Activated naive CD8-positive, alpha-beta T cell treated with anti-CD3 and anti-CD28 coated beads, Interleukin-2, amount 10 ng/mL, durations not matched to agents 7 days and 5 days (primary cell): ENCODE measurements at places on chromosomes 1 and 21. TPM values are rescaled to one million over a fixed set of nuclear protein-coding genes. Genes with fewer than 3 reads are reported as not detected.
A peak's percentile ranks its signal among the peaks of the same experiment; 100 is the strongest.

Gene ELF3
- total RNA-seq, result 0.83 TPM

Gene CFAP141
- total RNA-seq, result not detected

DNA sequence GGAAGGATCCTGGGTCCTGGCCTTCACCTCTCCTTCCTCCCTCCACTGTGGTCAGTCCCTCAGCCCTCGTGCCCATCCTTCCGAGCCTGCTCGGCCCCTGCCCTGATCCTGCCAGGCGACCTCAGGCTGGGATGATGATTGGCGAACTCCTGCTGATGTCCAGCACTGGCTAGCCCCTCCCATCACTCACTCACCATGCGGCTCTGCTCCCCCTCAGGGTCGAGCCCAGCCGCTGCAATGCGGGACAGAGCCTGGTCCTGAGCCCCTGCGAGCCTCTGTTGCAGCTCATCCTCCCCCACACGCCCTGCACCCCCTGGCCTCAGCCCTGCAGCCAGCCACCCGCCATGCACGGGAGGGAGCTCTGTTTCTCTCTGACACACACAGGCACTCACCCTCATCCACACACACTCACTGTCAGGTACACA lies 100.2 kb downstream of the DMRTB1 start:
- H3K27me3 ChIP-seq, result peaks cover 18% of the 10 kb centered on the region
- H3K27ac ChIP-seq, result no peak overlapping the region
- H3K4me3 ChIP-seq, result no peak overlapping the region
- peaks cover 10% of the 10 kb centered on the region for H3K4me1 ChIP-seq

- H3K4me3 ChIP-seq, result no peak overlapping the region
- peak overlapping the region; percentile 91 for H3K27ac ChIP-seq
- DNase-seq, result no peak
- H3K27me3 ChIP-seq, result no peaks in the 10 kb centered on the region
- H3K4me1 ChIP-seq, result peaks cover 63% of the 10 kb centered on the region
Measured at GRCh38 chr1:221724931-221725605, 16.8 kb downstream of the DUSP10 start.

DNA sequence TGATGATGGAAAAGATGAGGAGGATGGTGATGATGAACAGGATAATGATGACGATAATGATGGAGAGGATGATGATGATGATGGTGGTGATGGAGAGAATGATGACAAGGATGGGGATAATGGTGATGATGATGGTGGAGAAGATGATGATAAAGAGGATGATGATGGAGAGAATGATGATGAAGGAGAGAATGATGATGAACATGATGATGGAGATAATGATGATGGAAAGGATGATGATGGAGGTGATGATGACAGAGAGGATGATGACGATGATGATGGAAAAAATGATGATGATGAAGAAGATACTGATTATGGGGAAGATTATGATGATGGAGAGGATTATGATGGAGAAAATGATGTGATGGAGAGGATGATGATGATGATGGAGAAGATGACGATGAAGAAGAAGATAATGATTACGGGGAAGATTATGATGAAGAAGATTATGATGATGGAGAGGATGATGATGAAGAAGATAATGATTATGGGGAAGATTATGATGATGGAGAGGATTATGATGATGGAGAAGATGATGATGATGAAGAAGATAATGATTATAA lies 204.1 kb downstream of the MATN1 start:
- H3K4me3 ChIP-seq, result no peak overlapping the region
- H3K4me1 ChIP-seq, result no peaks in the 10 kb centered on the region
- no peak for DNase-seq
- H3K36me3 ChIP-seq, result no peaks in the 10 kb centered on the region

DNA sequence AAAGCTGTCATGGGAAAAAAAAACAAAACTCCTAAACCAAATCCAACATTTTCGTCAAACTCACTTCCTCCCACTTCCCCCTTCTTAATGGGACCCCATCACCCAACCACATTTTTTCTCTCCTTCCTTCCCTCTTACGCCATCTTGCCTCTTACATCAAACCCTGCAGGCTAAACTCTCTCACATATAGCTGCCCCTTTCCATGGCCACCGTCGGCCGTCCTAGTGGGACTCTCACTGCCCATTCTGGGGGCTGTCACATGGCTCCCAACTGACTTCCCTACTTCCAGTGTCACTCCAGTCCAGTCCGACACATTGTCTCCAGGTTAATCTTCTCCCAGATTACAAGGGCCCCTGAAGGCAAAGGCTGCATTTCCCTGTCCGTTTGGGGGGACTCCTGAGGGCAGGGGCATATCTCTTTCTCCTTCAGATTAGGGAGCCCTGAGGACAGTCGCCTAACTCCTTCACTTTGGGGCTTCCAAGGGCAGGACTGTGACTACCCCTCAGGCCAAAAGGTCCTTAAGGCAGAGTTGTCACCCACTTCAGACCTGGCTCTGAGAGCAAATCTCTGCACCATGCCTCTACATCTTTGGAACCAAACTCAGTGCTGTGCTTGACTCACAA lies 658 bp downstream of the UBXN11 start:
- no peak for DNase-seq
- H3K4me3 ChIP-seq, result peak overlapping the region; percentile 94
- peaks cover 32% of the 10 kb centered on the region for H3K4me1 ChIP-seq
- H3K36me3 ChIP-seq, result no peaks in the 10 kb centered on the region

DNA sequence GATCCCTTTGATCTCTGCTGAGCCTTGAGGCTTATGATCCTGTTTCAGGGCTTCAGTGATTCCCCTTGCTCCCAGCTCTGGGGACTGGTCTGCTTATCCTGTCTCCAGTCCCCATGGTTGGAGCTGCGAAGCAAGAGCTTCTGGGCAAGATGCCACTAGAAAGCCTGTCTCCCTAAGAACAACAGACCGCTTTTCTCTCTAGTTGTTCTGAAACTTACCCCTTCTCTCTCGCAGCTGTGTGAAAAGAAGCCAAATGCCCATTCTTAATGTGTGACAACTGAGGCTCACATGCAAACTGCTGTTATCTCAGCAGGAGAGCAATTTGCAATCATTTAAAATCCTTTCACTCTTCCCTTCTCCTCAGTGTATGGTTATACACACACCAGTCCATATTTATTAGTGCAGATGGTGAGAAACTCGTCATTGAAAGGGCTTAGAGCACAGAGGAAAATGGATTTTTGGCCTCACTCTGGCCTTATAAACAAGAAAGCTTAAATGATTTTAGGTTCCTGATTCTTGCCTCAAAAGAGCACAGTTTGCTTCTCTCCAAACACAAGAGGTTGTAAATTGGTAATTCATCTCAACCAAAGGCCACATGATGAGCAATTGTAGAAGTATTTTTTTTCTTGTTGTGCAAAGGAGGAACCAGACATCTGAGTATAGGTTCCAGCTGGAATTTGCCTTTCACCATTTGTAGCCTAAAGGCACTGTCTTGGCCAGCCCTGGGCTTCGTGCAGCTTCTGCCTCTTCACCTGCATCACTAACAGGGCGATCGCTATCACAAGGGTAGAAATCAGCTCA lies 179.2 kb upstream of the LMO4 start:
- H3K27ac ChIP-seq, result no peak overlapping the region
- H3K27me3 ChIP-seq, result peaks cover 44% of the 10 kb centered on the region
- no peak overlapping the region for H3K4me3 ChIP-seq
- peaks cover 15% of the 10 kb centered on the region for H3K4me1 ChIP-seq

- H3K4me1 ChIP-seq, result peaks cover 20% of the 10 kb centered on the region
- no peak for DNase-seq
- peaks cover 8% of the 10 kb centered on the region for H3K36me3 ChIP-seq
- no peaks in the 10 kb centered on the region for H3K27me3 ChIP-seq
Measured at GRCh38 chr1:19358710-19359109, 46.6 kb downstream of the SLC66A1 start.

DNA sequence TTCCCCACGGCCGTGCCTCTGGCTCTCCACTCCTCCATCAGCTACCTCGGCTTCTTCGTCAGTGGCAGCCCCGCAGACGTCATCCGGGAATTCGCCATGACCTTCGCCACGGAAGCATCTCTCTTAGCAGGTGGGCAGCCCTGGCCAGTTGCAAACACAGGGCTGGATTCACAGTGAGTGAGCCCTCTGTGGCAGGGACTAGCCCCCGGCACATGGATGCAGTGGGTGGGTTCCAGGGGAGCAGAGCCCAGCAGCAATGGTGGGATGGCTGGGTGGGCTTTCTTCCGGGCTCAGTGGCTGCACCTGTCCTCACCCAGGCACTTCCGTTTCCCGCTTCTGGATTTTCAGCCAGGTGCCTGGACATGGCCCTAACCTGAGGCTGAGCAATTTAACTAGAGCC lies 9.4 kb downstream of the UBASH3A start:
- peaks cover 45% of the 10 kb centered on the region for H3K36me3 ChIP-seq
- no peak for DNase-seq
- H3K4me3 ChIP-seq, result no peak overlapping the region
- no peaks in the 10 kb centered on the region for H3K27me3 ChIP-seq
- H3K4me1 ChIP-seq, result peaks cover 50% of the 10 kb centered on the region
- H3K27ac ChIP-seq, result peak overlapping the region; percentile 95

DNA sequence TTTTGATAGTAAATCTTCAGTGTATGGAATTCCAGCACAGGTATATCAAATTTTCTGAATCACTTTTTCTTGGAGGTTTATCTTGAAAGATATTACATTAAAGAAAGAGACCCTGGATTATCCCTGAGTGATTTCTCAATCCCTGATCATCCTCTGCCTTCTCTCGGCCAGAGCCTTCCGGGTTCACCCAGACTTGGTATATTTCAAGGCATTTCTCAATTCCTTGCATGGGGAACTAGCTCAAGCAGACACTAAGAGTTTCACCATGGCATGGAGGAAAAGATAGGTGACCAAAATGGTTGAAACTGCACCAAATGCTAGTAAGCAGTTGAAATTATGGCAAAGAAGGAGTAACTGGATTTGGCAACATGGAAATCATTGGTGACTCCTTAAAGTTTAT lies 5.7 kb downstream of the VAMP4 start:
- no peak overlapping the region for H3K27ac ChIP-seq
- peaks cover 30% of the 10 kb centered on the region for H3K4me1 ChIP-seq
- H3K27me3 ChIP-seq, result no peaks in the 10 kb centered on the region
- H3K4me3 ChIP-seq, result no peak overlapping the region
- no peak for DNase-seq

GRCh38 chr1:193952778-193953374 lies 766.5 kb upstream of the B3GALT2 start:
- no peak overlapping the region for H3K27ac ChIP-seq
- H3K27me3 ChIP-seq, result no peaks in the 10 kb centered on the region
- no peaks in the 10 kb centered on the region for H3K4me1 ChIP-seq
